ENCODE measurements at places on chromosomes 7 and 10.
A peak's percentile ranks its signal among the peaks of the same experiment; 100 is the strongest.

DNA sequence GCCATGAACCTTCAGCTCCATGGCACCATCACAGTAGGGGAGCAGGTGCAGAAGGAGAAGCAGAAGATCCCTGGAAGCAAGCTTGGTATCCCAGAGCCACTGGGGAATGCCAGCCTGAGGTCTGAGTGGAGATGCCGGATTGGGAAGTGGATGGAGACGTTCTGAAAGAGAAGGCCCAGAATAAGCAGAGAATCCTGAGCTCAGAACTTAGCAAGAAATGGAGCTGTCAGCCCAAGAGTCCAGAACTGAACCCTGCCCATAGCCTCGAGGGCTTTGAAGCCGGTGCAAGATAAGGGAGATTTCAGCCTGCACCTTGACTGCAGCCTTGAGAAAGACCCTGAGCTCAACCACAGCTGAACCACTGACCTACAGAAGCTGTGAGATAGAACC, 13.9 kb upstream of the GDF10 start:
- DNase-seq = no peak

DNA sequence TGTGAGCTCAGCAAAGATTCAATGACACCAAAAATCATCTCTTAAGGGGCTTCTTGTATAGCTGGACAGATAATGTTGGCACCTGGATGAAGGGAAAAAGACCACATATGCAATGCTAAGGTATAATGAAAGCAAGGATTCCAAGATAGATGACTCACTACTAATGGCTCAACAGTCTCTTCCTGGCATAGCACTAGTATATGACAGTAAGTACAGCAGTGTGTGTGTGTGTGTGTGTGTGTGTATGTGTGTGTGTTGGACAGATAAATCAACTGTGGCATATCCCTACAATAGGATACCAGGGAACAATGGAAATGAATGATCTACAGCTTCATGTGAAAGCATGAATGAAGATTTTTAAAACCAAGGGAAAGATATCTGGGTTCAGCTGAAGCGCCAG, 257.1 kb downstream of the SFMBT2 start:
- no peak for DNase-seq

DNA sequence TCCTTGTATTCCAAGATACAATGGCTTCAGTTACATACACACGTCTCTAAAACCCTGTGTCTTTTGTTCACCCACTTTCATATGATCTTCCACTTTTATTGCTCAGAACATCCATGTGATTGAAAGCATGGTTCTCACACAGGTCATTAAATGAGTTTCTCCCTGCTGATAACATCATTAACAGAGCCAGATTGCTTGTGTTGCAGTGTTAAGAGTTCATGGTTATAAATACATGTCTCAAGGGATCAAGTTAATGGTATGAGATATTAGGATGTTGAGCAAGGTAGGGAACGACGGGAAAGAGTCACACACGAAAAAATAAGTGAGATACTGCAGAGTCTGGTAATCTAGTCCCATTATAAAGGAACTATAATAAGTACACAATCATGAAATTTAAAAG, 861.5 kb downstream of the SORCS1 start:
- no peak for DNase-seq

GRCh38 chr10:63072951-63073350, 60.2 kb upstream of the NRBF2 start:
- no peak for DNase-seq

DNA sequence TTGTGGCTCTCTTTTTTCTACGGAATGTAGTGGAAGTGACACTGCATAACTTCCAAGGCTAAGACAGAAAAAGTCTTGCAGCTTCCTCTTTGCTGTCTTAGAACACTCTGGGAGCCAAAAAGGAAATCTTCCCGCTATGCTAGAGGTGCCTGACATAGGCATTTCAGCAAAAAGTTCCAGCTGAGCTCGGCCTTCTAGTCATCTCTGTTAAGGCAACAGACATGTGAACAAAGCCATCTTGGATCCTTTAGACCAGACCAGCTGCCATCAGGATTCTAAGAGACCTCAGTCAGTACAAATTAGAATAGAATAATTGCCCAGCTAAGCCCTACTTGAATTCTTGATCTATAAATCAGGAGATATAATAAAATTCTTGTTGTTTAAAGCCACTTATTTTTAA, 16.3 kb upstream of the COL1A2 start:
- DNase-seq = no peak

- DNase-seq = no peak
Measured at GRCh38 chr10:16987206-16987621, 142.4 kb downstream of the CUBN start.

GRCh38 chr7:2773608-2774007, 70.5 kb downstream of the GNA12 start:
- DNase-seq = no peak

DNA sequence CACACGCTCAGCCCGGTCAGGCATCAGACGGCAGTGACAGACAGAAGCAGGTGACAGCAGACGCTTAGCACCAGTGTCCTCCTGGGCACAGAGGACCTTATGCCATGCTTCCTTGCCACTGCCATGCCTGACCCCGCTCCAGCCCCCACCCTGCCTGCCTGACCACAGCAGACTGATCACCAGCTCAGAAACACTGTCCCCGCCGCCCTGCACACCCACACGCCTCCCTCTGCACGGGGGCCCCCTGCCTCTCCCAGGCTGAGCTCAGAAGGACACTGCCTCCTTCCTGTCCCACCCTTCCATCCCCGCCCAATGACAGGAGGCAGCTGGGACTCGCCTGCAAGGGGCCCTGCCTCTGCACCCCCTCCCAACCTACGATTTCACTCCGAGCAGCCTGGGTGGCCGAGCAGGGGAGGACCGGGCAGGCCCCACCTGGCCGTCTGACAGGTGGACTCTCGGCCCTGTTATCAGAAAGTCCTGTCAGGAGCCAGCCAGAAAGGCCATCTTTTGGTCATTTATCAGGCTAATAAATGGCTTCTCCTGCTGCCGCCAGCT, 183.4 kb downstream of the ELFN1 start:
- no peak for DNase-seq

DNA sequence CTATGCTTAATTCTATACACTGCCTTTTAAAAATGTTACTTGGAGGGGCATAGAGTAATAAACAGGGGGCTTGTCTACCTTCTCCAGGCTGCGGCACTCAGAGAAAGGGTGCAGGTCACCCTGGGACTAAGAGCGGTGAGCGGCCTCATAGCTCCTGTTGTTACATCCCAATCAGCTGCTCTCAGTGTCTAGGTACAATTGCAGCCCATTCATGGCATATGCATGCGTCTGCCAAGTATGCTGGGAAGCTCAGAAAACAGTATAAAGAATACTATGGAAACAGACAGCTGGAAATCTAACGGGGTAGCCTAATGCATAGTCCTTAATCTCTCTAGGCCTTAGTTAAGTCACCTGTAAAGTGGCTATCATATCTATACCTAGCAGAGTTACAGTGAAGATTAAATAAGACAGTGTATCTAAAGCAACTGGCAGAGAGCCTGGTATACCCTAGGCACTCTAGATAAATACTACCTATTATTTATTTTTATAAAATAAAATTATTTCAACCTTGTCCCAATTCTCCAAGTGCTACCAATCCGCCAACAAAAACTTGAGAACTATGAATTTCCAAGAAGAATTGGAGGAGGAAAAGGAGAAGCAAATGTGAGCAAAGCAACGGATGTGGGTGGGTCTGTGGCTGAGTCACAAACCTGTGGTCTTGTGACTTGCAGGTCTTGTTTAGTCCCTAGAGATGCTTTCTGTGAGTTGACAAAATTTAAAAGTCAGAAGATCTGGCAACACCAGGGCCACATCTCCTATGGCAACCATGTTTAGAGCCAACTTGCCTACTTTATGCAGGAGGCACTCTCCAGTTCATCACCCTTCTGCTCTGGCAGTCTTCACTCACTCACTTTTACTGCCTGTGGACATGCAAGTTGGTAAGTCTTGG, 183.0 kb downstream of the RAPGEF5 start:
- no peak for DNase-seq

DNA sequence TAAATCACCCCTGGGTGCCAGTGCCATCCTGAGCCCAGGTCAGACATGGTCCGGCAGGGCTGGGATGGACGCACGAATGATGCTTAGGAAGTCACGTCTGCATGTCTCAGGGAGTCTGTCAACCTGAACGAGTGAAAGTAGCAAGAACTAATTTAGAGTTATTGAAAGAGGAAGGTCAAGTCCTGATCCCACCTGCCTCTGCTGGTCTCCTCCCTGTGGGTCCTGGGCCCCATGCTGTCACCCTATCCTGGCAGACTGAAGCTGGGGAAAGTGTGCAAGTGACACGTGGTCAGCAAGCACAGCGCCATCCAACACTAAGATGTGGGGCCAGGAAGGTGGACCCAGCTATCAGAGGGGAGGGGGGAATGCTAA, 26.1 kb upstream of the GRID1 start:
- DNase-seq = no peak

DNA sequence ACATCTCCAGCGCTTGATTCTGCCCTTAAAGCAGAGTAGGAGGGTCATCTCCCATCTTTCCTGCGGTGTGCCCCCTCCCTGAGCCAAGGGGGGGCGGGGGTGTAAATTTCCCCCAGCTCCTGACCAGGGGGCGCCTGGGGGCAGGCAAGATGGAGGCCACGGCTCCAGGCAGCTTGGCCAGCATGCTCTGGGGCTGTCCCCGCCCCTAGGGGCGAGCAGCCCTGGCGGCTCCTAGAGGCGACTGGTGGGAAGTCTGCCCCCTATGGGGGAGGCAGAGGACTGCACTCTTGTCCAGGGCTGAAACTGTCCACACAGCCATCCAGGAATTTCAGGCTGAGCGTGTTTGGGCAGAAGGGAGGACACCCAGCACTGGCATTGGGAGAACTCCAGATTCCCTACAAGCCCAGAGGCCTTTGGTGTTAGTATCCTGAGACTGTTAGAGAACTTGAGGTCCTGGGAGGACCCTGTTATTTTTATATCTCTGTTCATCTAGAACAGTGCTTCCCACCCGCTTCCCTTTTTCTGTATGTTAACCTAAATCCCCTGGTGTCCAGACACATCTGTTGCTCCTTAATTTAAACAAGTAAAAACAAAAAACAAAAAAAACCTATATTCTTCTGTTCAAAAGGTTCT, 4.6 kb downstream of the STRA8 start:
- DNase-seq = no peak

- DNase-seq = no peak
Measured at GRCh38 chr10:124993736-124994451, 52.0 kb downstream of the ZRANB1 start.

DNA sequence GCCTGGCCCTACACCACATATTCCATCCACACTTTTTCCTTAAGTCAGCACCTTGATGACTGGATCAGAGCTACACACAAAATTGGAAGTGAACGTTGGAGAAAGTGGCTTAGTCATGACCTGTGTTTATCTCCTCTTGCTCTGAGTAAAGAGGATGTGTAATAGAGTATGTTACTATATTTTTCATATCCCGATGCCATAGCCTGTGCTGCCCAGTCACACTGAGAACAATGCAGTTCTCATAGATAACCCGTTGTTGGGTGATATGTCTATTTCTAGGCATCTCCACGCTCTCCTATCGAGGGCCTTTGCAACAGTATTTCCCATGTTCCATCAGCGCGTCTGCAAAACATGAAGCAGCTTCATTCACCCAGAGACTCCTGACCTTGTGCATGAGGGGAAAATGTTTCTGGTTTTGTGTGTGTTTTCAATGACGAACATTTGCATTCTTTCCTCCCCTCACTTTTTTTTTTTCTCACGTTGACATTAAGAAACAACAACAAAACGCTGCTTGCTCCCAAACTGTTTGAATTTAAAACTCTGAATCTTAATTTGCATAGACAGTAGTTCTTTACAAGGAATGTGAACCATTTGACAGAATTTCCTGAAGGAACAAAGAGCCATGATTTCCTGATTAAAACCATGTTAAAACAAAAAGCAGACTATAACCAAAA, 43.4 kb downstream of the GRK5 start:
- no peak for DNase-seq

DNA sequence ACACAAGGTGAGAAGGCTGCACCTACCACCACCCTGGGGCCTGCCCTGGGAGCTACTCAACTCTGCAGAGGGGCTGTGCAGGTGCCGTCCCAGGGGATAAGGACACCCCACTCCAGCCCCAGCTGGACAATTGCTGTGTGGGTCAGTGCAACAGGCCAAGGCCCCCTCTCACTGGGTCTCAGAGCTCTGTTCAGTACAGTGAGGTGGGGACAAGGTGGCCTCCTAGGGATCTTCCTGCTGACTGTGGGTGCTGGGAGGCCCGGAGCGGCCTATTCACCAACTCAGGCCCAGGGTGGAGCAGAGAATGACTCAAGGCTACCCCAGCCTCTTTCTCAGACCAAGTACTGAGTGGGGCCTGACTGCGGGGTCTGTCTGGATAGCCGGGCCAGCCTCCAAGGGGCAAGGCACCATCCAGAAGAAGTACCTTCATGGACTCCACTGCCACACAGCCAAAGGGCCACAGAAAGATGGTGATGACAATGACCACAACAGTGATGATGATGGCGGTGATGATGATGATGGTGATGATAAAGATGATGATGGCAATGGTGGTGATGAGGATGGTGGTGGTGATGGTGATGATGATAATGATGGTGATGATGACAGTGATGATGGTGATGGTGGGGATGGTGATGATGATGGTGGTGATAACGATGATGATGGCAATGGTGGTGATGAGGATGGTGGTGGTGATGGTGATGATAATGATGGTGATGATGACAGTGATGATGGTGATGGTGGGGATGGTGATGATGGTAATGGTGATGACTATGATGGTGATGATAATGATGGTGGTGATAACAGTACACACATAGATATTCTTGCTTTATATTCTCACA, 59.8 kb upstream of the DNAAF5 start:
- peak; percentile 37 for DNase-seq

- no peak for DNase-seq
Measured at GRCh38 chr7:151372612-151373265, 31.1 kb downstream of the NUB1 start.

- no peak for DNase-seq
Measured at GRCh38 chr7:66464059-66464458, 164.6 kb upstream of the KCTD7 start.

DNA sequence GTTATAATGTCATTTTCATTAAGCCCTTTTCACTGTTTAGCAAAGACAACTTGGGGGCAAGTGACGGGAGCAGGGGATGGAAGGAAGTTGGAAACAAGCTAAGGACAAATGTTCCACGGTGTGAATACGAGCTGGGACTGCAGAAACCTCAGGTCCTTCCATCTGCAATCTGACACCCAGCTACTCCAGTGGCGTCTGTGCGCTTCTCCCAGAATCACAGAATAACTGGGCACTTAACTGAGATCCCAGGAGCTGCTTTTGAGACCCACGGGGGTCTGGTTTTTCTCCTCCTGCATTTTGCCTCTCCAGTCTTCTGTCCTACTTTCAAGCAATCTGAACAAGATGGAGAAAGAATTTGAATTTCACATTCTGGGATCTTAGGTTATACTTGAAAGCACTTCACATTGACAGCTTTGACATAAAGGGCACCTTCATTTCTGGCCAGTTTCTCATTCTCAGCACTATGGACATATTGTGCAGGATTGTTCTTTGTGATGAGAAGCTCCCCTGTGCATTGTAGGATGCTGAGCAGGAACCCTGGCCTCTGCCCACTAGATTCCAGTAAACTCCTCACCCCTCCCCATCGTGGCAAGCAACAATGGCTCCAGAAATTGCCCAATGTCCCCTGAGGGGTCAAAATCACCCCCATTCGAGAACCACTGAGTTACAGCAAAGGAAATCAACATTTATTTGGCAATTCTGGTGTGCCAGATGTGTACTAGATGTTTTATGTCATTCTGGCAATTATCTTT, 194.1 kb downstream of the CACNB2 start:
- DNase-seq = no peak

- no peak for DNase-seq
Measured at GRCh38 chr7:28343462-28343861, 68.9 kb upstream of the CREB5 start.
